ENCODE measurements at places on chromosomes 7 and 10.

DNA sequence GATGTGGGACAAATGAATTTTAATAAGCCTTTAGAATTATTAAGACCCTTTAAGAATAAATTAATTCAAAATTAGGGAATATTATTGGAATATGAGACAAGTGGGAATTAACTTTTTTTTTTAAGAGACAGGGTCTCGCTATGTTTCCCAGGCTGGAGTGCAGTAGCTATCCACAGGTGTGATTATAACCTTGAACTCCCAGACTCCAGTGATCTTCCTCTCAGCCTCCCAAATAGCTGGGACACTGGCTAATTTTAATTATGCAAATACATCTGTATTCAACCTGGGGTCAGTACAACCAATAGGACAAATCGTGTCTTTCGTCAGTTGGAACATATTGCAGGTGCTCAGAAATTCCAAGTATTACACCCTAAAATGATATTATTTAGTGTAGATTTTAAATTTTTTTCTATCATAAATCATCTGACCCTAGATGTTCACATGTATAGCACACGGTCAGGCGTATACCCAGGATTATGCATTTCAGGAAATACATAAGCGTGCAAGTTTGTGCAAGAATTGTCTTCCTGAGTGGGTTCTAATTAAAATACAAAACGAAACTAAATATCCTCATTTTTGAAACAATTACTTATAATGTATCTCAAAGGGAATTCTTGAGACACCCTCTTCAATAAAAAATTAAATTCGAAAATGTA lies 1.2 kb downstream of the NT5C3A start:
- no peak for DNase-seq

DNA sequence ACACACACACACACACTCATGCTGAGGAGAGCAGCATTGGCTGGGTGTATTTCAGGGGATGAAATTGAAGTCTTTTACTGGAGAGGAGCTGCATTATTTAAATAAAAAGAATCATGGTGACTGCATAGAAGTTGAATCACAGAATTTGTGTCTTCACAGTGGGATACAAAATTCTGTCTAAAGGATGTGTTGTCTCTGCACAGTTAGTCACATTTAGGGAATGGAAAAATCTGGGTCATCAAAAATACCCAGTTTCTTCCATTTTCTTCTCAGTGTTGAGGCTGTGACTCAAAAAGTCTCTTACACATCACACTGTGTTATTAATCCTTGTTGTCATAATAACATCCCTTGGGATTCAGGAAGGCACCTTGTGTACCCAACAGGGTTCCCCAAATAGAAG lies 10.9 kb downstream of the PAPSS2 start:
- no peak for DNase-seq

- DNase-seq: peak; percentile 31
Measured at GRCh38 chr7:117010375-117011133, 57.3 kb downstream of the ST7 start.

DNA sequence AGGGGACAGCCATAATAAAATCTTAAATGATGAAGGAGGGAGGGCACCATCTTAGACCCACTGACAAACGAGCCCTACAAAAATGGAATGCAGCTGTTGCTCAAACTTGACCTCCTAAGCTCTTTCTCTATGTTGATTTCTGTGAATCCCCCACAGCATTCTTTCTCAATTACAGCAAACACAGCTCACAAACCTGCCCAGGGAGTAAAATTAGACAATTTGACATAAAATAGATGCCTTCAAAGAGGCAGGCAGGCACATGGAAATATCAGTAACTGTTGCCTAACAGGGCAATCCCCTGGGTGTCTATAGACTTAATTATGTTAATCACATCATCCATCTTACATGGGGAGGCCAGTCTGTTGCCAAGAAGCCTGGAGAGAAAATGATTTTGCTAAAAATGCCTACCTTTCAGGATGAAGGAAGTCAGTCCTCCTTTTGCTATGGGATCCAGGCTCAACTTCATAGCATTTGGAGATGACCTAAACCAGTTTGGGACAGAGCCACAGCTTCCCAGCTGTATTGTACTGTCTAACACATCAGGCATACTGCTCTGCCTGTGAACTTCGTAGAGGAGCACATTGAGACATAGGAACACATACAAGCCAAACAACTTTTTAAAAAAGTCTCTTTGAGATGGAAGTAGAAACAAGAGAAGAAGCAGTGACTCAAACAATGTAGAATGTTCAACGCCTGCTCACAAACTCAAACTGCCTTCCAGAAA lies 1177.4 kb downstream of the SORCS1 start:
- DNase-seq: no peak

- DNase-seq: no peak
Measured at GRCh38 chr10:115566867-115567266, 473.7 kb downstream of the ATRNL1 start.
